Neural progenitor cell (in vitro differentiated cells): ENCODE measurements at places on chromosomes 4 and X. TPM values are rescaled to one million over a fixed set of nuclear protein-coding genes. Genes with fewer than 3 reads are reported as not detected.

EMCN gene
- total RNA-seq = not detected in 2 replicates

NKX6-1 gene
- 0.79 and 1.1 TPM in 2 replicates for total RNA-seq

MTNR1A gene
- 0.43 and 1.6 TPM in 2 replicates for total RNA-seq

RHOXF1 gene
- not detected in 2 replicates for total RNA-seq

ARHGEF9 gene
- total RNA-seq = 49.7 and 53.0 TPM in 2 replicates

AFP gene
- 0.62 TPM in 1 of 2 replicates, not detected in the other for total RNA-seq

GABRB1 gene
- not detected in 2 replicates for total RNA-seq

SLC26A1 gene
- 0.19 TPM in 1 of 2 replicates, not detected in the other for total RNA-seq

TMEM192 gene
- total RNA-seq = 11.3 and 16.1 TPM in 2 replicates

NOX1 gene
- total RNA-seq = not detected in 2 replicates

ADRA2C gene
- total RNA-seq = 2.5 and 12.9 TPM in 2 replicates

DRP2 gene
- total RNA-seq = 1.4 and 2.2 TPM in 2 replicates

GRCh38 chrX:48490661-48491060 lies 14.7 kb downstream of the FTSJ1 start:
- no peak for DNase-seq

GRCh38 chr4:109111031-109111430 lies 191.4 kb downstream of the COL25A1 start:
- DNase-seq = no peak

- DNase-seq = peak; percentile 73
Measured at GRCh38 chr4:1793496-1793840, 375 bp downstream of the FGFR3 start.

- no peak for DNase-seq
Measured at GRCh38 chr4:62513306-62513705, 1313.2 kb downstream of the ADGRL3 start.

DNA sequence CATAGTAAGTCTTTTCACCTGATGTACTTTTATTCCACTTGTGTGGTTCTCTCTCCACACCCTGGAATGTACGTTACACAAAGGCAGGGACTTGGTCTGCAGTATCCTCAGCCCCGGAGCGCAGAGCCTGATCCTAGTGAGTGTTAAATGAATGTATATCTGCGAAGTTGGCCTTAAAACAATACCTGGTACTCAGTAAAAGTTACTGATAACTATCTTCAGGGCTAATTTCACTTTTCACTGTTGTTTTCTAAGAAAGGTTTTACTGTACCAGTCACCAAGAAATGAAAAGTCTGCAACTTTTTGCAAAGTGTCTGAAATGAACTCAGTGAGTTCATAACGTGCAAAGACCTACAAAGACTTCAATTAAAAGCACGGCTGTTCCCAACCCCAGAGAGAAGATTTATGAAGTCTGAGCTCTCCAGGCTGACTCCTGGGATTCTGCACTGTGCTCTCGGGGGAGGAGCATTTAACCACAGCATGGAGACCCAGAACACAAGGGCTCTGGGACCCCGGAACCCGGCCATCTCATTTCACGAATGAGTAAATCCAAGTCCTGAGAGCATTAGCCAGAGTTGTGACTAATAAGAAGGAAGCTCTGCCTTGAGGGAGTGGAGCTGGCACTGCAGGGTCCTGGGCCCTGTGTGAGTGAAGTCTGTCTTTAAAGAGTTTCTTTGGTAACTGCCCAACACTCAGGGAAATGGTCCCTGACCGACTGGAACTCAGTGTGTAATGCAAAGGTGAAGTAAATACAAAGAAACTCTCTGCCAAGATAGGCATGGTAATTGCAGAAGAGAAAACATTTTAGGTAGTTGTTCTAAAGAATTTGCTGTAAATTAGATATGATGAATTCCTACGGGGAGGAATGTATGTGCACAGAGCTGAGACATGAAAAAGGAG lies 165.8 kb downstream of the NSUN7 start:
- DNase-seq = peak; percentile 29

DNA sequence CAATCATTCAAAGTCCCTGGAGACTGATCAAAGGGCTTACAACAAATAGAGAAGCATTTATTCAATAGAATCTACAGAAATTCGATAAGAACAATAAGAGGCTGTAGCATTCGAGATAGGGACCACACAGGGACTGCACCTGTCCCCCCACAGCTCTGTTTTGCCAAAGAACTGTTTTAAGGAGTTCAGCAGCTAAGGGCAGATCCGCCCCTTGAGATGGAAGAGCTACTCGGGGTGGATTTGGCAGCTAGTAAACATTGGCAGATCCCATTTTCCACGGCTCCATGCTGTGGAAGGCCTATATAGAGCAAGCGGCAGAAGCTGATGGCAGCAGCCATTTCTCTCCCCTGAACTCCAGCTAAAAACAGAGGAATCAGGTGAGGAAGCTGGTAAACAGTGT lies 75.7 kb downstream of the GPR82 start:
- DNase-seq = no peak

DNA sequence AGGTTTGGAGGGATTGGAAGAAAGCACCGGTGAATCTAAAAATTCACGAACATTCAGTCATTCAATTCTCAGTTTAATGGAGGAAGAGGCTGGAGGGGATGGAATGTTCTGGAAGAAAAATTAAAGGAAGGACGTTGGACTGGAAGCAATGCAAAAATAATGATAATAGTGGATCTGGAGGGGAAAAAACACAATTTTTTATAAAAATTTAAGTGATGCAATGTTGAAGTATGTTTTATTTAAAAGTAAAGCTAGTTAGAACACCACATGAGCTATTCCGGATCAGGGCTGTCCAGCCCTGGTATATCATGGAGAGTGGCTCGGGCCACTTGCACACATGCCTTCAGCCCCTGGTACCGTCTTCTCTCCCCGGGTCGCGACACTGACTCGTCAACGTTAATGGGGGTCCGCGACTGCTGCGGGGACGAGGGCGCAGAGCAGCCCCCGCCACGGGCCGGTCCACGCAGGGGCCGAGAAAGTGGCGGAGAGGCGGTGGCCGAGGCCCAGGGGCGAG lies 204.6 kb downstream of the TENM3 start:
- DNase-seq = peak; percentile 45

DNA sequence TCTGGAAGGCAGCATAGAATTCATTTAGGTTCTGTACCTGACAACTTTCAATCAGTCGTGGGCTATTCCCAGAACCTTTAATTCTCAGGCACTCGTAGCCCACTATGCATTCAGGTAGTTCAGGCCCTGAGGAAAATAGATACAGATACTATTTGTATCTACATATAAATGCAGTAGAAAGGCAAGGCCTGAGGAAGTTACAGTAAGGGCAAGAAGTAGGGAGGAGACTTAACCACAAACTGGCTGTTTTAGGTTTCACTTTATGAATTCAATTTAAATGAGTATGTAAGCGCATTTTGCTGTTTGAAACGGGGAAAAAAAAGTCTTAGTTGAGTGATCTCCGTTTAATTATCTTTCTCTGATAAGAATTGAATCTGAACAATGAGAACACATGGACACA lies 529.4 kb upstream of the ATOH1 start:
- no peak for DNase-seq

GRCh38 chr4:3819210-3819919 lies 53.2 kb downstream of the ADRA2C start:
- DNase-seq = no peak

GRCh38 chr4:73841243-73841925 lies 4.9 kb downstream of the CXCL6 start:
- DNase-seq = no peak

- DNase-seq = no peak
Measured at GRCh38 chr4:141705048-141705746, 68.8 kb downstream of the IL15 start.

DNA sequence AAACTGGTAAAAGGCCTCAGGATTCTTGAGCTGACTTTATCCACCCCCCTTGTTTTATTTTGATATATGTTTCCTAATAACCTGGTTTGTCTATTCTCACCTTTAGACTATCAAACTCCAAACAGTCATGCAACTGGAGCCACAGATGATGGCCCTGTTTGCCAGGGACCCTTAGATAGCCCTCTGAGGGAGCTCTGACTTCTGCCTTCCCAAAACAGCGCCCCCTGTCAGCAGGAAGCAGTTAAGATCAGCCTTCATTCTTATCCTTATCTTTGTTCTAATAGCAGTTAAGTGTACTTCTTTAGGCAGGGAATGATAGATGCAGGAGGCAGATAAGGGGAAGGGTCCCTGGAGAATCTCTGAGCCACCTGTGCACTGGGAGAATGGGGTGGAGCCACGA lies 27.5 kb upstream of the CXCL13 start:
- peak; percentile 4 for DNase-seq

DNA sequence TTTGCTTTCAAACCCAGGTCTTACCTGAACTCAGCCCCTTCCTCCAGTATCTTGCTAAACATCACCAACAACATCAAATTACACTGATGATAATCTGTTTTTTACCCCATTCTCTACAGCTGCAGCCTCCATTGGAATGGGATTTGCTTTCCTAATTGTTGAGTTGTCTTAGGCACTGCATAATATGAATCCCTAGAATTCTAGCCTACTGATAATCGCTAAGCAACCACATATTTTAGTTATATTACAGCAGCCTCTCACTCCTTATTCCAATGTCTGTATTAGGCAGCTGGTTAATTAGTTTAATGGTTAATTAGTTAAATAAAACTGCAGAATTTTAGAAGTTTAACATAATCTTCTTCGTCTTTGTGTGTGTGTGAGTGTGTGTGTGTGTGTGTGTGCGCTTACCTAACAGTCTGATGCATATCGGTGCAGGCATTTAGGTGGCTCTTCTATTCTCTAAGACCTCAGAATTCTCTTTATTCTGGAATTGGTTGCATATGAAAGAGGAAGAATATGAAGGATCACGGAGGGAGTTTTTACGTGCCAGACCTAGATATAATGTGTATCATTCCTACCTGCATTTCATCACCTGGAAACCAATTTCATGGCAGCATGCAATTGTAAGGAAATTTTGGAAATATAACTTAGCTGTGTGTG lies 5.3 kb upstream of the COMMD8 start:
- DNase-seq = no peak

- DNase-seq = peak; percentile 16
Measured at GRCh38 chrX:39396358-39396995, 595.2 kb downstream of the MID1IP1 start.

DNA sequence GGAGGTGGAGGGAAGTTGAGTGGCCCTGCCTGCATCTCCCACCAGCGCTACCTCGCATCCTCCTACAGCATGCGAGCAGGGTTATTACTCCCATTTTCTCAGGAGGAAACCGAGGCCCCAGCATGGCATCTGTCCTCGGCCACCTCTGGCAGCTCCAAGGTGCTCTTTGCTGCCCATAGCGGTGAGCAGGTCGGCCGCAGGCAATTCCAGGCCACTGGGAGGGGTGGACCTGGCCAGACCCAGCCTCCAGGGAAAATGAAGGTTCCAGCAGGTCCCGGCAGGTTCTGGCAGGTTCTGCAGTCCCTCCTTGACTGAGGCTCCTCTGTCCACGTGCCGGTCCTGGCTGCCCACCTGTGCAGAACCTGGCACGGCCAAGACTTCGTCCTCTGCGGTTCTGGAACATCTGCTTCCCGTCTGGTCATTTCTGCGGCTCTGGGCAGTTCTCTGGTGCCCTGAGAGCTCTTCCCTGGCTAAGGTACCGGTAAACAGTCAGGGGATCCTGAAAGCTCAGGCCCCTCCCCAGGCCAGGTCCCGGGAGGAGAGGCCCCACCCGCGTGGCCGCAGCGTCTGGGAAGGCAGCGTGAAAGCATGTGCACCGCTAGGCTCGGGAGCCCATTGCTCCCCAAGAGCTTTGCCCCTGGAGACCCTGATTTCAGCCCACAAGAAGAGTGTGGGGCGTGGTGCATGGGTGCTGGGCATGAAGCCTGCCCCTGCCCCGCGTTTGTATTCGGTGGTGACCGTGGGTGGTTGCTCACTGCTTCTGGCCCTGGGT lies 112.0 kb upstream of the ADRA2C start:
- DNase-seq = no peak

DNA sequence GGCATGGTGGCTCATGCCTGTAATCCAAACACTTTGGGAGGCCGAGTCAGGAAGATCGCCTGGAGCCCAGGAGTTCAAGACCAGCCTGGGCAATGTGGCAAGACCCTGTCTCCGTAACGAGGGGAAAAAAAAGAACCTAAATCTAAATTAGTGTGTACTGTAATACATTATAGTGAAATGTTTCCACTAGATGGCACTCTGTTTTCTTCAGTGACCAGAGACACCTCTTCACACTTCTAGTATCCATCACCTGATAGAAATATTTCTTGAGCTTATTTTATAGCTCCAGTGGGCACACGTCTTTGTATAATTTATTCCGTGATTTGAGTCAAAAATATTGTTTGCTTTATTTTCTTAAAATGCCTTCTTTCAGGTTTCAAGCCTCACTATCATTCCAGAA lies 600.9 kb upstream of the DIPK2B start:
- peak; percentile 13 for DNase-seq

DNA sequence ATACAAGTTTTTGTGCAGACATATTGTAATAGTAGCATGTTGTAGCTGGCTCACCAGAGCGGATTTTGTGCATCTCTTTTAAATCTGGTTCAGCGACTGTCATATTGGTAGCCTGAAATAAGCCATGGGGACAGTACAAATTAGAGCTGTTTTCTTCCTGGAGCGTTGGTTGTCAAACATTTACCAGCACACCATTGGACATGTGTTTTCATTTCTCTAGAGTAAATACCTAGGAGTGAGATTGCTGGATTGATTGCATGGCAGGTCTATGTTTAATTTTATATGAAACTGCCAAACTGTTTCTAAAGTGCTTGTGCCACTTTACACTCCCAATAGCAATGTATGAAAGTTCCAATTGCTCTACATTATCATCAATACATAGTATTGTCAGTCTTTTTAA lies 2.6 kb upstream of the ARAF start:
- DNase-seq = no peak

- DNase-seq = no peak
Measured at GRCh38 chr4:148442832-148443511, 758 bp upstream of the NR3C2 start.

GRCh38 chrX:4435905-4436304 lies 722.5 kb upstream of the PRKX start:
- DNase-seq = peak; percentile 64

- DNase-seq = no peak
Measured at GRCh38 chr4:57243076-57243475, 132.9 kb upstream of the IGFBP7 start.

- no peak for DNase-seq
Measured at GRCh38 chr4:177242651-177243286, 66.9 kb upstream of the NEIL3 start.

- DNase-seq = no peak
Measured at GRCh38 chr4:54750341-54750740, 92.6 kb downstream of the KIT start.

DNA sequence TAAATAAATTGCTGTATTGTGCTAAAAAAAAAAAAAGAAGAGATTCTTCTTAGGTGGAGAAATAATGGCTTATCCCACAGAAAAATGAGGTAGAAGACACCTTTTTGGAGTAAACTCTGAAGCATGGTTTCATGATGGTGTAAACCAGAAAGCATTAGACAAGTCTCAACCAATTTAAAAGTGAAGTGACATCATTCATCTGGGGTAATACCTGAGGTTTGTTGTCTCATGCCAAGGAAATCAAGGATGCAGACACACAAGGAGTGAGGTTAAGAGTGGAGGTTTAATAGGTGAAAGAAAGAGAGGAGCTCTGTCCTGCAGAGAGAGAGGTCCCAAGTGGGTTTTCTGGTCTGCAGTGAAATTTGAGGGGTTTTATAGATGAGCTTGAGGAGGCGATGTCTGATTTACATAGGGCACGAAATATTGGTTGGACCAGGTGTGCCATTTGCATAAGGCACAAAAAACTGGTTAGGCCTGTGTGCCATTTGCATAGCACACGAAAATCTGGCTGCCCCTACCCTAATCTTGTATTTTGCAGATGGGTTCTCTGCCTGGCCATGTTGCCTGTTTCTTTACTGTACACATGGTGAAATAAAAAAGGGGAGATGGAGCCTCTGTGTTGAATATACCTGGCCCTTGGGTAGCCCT lies 25.0 kb upstream of the CWH43 start:
- DNase-seq = no peak

GRCh38 chrX:103628386-103629317 lies at the start of gene TCEAL1:
TSS of gene TCEAL1 (plus strand) at chrX:103628975. CDS start at chrX:103629917, 942 bp downstream.
- peak; percentile 76 for DNase-seq
